ENCODE measurements at places on chromosomes 1 and 21.
A peak's percentile ranks its signal among the peaks of the same experiment; 100 is the strongest.

GRCh38 chr1:186620566-186621350, 59.5 kb downstream of the PTGS2 start:
- no peak for DNase-seq

- DNase-seq, result peak; percentile 78
Observed at GRCh38 chr1:940107-941014, 16.6 kb downstream of the SAMD11 start.

- DNase-seq, result no peak
Observed at GRCh38 chr1:4752059-4752458, 97.7 kb downstream of the AJAP1 start.

GRCh38 chr1:111463029-111463683, 10.6 kb upstream of the C1orf162 start:
- peak; percentile 33 for DNase-seq

DNA sequence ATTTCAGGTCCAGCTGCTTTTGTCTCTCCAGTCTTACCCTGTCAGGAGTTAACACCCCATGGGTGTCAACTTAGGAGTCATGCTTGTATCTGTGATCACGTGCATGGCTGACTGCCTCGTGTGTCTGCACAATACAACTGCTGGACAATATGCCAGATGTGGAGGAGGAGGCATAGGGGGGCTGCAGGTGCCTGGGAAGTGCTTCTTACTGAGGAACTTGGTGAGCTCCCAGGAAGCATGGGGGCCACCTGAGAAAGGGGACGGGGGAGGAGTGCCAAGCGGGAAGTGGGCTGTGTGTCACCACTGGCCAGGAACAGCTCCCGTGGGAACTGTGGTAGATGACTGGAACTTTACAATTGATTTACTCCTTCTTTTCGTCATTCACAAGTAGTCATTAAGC, 9.5 kb downstream of the RHEX start:
- no peak for DNase-seq

- DNase-seq, result no peak
Observed at GRCh38 chr1:48073798-48074530, 76.8 kb upstream of the TRABD2B start.

- no peak for DNase-seq
Observed at GRCh38 chr1:208066583-208066982, 155.7 kb upstream of the CD34 start.

DNA sequence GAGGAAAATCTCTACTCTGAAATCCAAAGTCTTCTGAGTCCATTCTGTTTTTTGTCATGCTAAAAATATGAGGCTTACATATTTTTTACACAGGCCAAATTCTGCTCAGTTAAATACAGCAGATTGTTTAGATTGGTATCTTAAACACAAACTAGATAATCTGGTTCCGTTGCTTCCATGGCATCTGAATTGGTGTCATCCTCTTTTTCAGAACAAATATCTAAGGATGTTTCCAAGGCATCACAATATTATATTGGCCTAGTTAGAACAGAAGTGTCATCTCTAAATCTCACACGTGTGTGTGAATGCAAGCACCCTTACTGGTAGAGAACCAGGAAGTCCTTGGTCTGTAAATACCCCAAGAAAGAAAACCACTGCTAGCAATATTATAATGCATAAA, 151.2 kb downstream of the NRIP1 start:
- DNase-seq, result no peak

- no peak for DNase-seq
Observed at GRCh38 chr1:222919478-222919865, 104.6 kb downstream of the DISP1 start.

DNA sequence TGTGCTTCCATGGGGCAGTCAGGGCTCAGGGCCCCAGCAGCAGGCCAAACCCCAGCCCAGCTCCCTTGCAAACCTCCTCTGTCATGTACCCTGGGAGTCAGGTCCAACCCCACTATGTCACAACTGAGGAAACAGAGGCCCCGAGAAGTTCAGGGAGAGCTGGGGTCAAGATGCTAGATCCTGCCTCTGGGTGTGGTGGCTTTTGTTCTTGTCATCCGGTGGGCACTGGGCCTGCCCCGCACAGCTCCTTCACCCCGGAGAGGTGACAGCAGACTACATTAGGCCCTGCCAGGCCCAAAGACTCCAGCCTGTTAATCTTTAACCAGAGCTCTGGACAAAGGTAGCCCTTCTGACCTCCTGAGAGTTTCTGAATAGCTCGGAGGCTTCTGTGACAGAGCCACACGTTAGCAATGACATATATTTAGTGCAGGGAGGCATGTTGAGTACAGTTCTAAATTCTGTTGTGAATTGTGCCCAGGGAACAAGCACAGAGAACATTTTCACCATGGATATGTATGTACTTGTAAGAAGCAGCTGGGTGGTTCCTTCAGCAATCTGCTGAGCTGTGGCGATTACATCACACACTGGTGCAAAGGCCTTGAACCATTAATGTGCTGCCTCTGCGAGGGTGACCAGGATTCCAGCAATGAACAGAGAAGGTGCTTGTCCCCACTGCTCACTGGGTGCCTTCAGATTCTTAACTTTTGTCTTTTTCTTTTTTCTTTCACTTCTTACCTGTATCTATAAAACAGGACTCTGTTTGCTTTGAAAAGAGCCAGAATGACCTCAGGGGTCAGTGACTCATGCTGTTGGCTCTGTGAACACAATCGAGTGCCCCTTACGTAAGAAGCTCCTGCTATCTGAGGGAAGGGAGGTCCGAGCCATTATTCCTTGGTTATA, 102.8 kb downstream of the RHOU start:
- DNase-seq, result no peak

All from NCI-H2171 treated with DMSO at 0.1 percent for 48 hours (cell line).